ENCODE measurements at places on chromosomes 7 and 10.

- no peak for DNase-seq
These were observed 6.2 kb downstream of the SRRT start for GRCh38 chr7:100881136-100881535.

- no peak for DNase-seq
These were observed 166.9 kb upstream of the WDR11 start for GRCh38 chr10:120684226-120684625.

DNA sequence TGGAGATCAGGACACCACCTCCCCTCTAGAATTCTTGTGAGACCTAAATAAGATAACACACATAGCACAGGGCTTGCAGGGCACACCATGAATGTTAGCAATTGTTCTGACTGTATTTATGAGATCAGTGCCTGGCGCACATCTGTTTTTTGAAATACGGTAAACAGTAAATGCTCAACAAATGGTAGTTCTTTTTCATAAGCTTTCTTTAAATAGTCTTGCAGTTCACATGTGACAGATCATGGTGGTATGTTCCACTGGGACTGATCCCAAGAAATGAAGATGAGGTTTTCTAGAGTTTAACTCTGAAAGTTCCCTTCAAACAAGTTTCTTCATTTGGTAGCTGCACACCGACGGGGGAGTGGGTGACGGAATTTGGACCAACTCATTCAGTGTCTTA lies 34.8 kb downstream of the CREB5 start:
- DNase-seq = no peak

DNA sequence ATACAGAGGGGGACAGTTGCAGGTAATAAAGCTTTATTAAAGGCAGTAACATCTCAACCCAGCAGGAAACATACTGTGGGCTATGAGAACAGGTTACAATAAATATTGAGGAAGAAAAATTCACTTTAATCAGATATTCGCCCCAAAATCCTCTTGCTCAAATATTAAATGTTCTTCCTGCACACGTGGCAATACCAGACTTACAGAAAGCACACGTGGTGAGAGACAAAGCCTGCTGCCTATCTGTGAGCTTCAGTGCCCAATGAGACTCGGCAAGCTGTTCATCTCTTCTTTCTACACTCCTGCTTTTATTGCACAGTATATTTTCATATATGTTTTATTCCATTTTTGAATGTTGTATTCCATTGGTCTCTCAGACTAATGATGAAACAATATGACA lies 113.2 kb downstream of the OR13A1 start:
- DNase-seq = no peak

- DNase-seq = no peak
These were observed 18.5 kb downstream of the FGL2 start for GRCh38 chr7:77181015-77181595.

GRCh38 chr7:43430411-43430810 lies 152.5 kb upstream of the STK17A start:
- no peak for DNase-seq

GRCh38 chr10:16586358-16587138 lies 64.9 kb upstream of the C1QL3 start:
- no peak for DNase-seq

DNA sequence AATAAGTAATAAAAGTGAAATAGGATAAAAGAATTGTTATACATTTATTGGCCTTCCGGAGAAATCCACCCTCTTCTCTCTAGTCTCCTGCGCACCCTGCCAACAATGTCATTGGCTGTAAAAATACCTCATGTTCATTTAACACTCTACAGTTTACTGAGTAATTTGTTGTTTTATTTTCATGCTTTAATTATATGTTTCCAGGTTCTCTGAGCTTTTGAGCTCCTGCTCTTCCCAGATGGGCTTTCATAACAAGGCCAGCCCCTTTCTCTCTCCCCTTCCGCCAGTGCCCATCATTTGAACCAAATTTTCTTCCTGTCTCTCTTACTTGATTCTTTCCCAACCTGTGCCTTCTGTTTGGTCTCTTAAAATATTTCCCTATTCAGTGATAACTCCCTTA lies 144.6 kb upstream of the PRSS1 start:
- no peak for DNase-seq

DNA sequence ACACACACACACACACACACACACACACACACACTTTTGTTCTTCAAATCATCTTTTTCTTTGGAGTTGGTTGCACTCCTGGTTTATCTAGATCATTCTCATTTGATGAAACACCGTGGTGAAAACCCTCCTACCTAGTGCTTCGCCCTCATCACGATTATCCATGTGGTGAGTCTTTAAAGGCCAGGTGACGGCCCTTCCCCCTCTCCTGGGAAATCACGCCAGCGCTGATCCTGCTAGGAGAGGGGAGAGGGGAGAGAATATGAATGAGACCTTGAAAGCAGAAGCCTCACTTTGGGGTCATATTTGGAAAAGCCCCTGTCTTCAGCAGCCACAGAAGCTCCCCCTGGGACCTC lies 103.9 kb upstream of the LRRC4 start:
- DNase-seq = no peak

- DNase-seq = no peak
These were observed 33.5 kb upstream of the UMAD1 start for GRCh38 chr7:7607010-7607409.

DNA sequence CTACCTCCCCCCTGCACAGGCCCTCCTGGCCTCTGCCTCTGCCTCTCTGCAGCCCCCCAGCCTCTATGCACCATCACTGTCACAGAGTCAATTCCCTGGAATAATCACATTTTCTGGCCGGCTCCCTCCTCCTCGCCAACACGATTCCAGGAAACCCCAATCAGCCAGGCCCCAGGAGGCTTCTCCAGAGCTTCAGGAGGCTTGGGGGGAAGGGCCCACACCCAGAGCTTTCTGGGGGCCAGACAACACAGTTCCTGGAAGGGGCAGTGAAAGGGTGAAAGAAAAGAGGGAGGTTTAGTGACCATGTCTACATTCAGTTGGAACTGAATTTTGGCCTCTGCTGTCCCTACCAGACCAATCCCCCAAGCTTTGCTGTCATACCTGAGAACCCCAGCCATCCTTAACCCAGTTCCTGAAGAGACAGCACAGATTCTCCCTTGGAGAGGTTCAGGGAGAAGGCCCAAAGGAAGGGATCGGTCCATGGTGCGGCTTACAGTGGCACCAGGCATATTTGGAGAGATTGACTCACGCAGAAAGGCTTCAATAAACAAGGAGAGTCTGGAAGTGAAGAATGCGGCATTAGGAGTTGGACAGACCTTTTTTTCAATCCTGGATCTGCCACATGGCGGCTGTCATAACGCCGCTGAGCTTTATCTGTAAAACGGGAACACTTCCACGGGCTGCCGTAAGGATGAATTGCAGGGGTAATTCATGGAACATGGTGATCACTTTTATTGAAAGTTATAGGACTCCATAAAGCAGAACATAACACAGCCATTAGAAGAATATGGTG lies 89.0 kb downstream of the NEURL1 start:
- DNase-seq = no peak

- no peak for DNase-seq
These were observed 607.1 kb upstream of the FOXK1 start for GRCh38 chr7:4074994-4075393.

GRCh38 chr10:23325132-23325531 lies 19.5 kb downstream of the C10orf67 start:
- no peak for DNase-seq

- DNase-seq = no peak
These were observed 104.6 kb upstream of the CTBP2 start for GRCh38 chr10:125264757-125265578.

GRCh38 chr7:101519324-101520023 lies 109.6 kb downstream of the MYL10 start:
- DNase-seq = peak; percentile 57

DNA sequence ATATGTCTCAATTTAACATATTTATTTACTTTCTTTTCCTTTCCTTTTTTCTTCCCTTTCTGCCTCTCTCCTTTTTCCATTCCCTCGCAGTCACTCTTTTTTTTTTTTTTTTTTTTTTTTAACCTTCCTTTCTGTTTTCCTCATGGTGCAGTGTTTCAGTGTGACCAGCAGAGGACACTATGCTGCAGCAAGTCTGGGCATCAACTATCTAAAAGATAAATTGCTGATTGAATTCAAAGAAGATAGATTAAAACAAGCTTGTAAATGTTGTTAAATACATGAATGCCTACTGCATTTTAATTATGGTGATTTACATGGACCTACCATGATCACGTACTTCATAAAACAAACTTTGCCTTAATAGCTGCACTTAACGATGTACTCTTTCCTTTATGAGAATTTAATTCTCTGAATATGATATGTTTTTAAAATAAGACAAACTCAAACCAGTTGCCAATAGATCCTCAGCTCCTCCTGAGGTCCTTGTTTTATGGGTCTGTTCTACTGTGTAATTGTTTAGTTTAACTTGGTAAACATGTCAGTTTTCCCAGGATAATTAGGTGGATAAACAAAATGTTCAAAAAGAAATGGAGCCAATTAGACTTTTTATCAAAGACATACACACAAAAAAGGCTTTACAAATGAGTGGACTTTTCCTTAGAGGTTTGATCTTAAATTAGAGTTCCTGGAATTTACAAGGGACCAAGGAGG lies 101.0 kb upstream of the AGR3 start:
- no peak for DNase-seq

DNA sequence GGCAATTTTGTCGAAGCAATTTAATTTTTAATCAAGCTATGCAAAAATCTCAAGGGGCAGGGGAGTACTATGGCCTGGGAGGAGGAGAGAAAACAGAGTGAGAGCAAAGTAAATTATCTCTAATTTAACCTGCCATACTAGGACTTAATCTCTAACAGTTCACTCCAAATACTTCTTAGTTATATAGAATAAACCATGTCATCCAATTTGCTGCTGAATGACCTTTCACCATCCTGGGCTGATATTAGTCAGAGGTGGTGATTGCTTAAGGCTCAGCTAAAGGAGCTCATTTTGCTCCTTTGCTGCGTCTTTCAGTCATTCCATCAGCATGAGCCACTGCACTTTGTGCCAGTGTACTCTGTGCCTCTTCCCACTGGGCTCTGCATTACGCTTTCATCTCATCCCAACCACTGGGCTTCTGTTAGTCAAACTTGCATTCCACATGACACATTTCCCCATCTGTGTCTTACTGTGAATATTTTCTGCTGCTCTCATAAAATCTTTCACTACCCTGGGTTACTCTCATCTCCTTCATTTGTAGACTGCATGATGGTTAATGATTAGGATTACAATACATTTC lies 84.3 kb downstream of the CD36 start:
- DNase-seq = peak; percentile 100

DNA sequence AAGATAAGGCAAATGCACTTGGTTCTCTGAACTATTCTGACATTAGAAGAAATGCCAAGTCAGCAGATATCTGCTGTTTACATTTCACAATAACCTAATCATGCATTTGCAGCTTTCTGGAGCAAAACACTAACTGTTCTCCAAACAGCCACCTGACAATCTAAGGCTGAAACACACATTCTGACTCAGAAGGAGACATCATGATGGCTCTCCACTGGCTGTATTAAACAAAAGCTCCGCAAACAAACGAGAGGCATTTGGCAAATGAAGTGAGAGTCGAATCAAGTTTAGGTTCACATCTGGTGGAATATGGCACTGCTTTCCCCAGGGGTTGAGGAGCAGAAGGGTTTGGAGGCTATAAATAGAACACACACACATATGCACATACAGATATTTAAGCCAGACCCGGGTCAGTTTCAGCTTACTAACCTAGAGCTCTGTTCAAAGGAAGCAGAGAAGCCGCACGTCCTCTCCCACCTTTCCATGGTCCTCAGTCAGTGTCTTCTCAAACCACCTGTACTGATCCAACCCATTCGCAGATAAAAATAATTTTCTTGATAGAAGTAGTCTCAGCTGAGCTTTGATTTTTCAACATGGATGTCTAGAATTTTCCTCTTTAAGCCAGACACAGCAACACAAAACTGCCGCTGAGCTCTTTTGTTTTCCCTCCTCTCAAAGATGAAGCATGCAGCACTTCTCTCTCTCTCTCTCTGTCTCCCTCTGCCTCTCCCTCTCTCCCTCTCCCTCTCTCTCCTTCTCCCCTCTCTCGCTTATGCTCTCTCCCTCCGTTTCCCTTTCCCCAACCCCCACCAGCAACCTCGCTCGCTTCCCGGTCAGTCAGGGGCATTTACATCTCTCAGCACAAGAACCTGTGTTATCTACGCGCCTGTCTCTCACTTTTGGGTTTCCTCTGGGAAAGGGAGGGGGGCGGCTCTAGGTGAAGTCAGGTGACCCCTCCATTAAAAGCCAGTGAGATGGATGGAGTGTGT lies 682.8 kb downstream of the MAGI2 start:
- DNase-seq = no peak

GRCh38 chr10:48973065-48973464 lies 33.4 kb upstream of the LRRC18 start:
- no peak for DNase-seq

- no peak for DNase-seq
These were observed 33.1 kb downstream of the SFMBT2 start for GRCh38 chr10:7377614-7378248.

GRCh38 chr7:106365252-106366005 lies 80.6 kb upstream of the NAMPT start:
- DNase-seq = no peak

DNA sequence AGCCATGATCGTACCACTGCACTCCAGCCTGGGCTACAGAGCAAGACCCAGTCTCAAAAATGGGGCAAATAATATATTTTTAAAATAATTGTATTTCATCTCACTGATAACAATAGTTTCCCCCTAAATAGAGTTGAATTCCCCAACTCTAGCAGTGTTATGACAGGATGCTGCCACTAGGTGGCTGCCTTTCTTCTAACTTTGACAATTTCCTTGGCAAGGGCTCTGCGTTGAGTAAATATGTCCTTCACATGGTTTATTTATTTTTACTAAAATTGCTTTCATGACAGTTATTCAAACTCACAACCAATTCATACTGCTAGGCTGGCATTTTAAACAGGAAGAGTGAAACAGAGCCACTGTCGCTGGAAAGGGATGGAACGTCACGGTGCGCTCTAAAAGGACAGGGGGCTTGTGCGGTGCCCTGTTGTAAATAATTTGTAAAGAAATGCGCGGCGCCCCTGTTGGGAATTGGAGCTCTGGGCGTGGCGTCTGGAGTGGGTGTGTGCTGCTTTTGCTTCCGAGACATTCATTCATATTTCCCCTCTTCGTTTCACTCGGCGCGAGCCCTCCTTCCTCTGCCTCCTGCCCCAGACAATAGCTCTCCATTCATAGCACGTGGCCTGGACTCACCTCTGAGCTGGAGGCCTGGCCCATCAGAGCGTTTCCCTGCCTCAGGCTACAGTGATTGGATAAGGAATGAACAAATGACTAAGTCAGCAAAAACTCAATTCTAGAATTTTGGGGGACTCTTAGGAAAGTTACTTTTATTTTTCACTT lies 20.5 kb upstream of the PITRM1 start:
- DNase-seq = peak; percentile 13

DNA sequence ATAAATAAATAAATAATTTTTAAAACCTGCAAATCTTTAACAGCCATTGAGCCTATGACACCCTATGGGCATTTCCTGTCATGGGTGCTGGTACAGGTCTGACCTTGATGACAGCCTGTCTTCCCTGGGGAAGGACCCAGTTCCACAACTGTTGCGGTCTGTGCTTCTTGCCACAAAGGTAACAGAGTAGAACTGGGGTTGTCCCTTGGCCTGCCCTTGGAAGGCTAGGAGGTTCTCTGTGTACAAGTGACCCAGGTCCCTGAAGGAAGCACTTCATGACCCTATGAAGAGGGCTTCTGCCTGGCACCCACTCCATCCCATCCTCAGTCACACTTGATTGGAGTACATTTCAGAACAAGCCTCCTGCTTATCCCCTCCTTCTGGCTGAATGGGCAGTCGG lies 66.9 kb downstream of the OGDH start:
- DNase-seq = no peak

All from AG09309 (cell line).